ENCODE measurements at places on chromosomes 16 and 17.

DNA sequence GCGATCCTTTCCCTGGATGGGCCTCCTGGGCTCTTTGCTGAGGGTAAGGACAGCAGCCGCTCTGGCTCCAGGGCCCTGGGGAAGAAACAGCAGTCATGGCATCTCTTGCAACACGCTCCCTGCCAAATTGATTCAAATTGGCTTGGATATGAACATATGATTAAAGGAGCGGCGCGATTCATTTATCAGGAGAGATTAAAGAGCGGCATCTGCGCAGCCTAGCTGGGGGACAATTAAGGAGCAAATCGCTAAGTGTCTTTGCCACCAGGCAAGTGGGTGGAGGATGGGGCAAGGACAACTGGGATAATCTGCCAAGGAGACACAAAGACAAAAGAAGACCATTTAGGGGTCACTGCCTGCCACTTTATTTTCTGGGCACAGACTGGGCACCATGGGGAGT lies 27.8 kb downstream of the PIPOX start:
- DNase-seq = peak; percentile 81

DNA sequence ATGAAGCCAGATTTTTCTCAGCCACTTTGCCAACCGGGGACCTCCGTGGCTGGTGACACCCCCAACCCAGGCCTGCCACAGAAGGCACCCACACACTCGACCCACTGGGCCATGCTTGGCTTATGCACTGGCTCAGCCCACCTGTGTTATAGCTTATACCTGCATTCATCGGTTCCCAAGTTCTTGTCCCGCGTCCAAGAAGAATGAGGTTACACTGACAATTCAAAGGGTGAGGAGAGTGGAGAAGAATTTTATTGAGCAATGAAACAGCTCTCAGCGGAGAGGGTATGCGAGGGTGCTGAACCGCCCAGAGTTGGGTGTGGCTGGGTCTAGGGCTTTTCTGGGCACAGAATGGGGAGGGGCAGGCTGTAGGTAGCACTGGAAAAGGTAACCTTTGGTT lies 22.2 kb upstream of the CDH15 start:
- no peak for DNase-seq

- no peak for DNase-seq
Measured at GRCh38 chr17:46790216-46790615, 28.3 kb downstream of the WNT3 start.

DNA sequence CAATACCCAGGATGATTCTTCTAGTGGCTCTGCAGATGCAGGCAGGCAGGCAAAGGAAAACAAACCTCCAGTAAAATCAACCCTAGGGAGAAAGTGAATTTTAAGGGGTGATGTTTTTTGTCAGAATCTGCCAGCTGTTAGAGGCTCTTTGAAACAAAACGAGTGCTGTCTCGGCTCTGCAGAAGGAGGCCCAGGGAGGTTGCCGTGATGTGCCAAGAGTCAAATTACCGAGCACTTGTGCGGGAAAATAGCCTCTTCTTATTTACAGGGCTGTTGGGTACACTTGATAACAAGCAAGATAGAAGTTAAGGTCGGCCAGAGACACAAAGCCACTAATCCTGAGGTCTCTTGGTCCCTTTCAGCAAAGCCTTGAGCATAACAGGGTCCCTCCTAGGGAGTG lies 68.9 kb upstream of the EEF2KMT start:
- no peak for DNase-seq

GRCh38 chr16:20271893-20272292 lies 55.4 kb downstream of the GP2 start:
- DNase-seq = no peak

GRCh38 chr17:286571-286970 lies 66.0 kb downstream of the RPH3AL start:
- no peak for DNase-seq

GRCh38 chr16:11597235-11598095 lies 10.7 kb upstream of the LITAF start:
- peak; percentile 86 for DNase-seq

DNA sequence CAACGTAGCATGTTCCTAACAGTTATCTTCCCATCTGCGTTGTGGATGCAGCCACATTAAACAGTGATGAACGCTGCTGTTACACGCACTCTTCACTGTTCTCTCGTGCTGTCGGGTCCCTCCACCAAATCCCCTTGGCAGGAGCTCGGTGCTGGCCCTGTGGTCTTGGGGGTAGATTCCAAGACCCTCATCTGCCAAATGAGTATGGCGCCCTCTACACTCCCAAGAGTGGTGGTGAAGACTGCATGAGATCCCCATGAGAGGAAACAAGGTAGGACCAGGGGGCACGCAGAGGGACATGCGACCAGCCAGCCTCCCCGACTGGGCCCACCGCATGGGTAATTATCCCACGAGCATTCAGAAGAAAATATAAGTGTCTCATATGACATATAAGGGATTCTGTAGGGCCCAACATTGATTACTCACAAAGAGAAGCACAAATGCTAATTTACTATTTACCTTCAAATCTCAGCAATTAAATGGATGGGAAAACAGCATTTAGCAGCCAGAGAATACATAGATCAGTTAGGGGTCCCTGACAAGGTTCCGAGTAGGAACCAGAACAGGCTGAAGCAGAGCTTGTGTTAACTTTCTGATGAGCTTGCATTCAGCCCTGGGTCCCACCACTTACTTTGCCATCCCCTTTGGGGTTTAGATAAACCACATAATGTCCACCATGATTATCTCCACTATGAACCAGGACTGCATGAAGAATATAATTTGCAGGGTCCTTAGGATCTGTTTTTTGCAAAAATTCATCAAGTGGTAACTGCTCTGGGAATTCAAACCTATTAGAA lies 23.8 kb downstream of the LITAFD start:
- no peak for DNase-seq

DNA sequence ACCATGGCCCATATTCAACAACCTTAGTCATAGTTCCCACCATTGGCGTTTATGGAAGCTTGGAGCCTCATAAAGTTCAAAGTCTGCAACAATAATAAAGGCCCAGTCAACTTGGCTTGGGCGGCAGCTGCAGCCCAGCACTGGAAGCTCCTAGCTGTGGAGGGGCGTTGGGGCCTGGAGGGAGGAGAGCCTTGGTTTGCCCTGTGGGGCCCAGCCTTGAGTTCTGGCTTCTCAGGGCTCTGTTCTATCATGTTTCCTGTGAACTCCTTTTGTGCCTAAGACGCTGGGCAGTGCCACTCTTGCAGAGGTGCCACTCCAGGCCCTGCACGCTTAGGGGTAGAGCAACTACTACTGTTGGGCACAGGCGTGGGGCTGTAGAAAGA lies 927 bp upstream of the ENGASE start:
- no peak for DNase-seq

- DNase-seq = no peak
Measured at GRCh38 chr17:8222380-8222629, 11.9 kb upstream of the AURKB start.

GRCh38 chr17:44673893-44674292 lies 15.7 kb downstream of the CCDC43 start:
- no peak for DNase-seq

GRCh38 chr17:57557834-57558681 lies 187.0 kb downstream of the CCDC182 start:
- DNase-seq = peak; percentile 81

DNA sequence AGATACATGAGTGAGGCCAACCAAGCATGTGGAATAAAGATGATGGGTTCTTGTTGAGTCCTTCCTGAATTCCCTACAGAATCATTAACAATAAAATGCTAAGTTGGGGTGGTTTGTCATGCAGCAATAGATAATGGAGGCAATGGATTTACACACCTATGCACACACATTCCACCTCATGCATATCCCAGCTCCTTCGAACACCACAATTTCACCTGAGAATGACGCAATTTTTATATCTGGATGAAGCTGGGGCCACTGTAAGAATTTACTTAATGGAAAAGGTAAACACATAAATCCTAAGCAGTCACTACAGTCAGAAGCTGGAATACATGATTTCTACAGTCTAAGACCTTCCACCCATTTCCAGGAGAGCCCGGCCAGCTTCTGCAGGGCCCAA lies 49.8 kb upstream of the ICAM2 start:
- DNase-seq = no peak

GRCh38 chr17:64460955-64461354 lies 12.0 kb downstream of the MILR1 start:
- peak; percentile 4 for DNase-seq

GRCh38 chr16:17282247-17282646 lies 188.5 kb downstream of the XYLT1 start:
- no peak for DNase-seq

DNA sequence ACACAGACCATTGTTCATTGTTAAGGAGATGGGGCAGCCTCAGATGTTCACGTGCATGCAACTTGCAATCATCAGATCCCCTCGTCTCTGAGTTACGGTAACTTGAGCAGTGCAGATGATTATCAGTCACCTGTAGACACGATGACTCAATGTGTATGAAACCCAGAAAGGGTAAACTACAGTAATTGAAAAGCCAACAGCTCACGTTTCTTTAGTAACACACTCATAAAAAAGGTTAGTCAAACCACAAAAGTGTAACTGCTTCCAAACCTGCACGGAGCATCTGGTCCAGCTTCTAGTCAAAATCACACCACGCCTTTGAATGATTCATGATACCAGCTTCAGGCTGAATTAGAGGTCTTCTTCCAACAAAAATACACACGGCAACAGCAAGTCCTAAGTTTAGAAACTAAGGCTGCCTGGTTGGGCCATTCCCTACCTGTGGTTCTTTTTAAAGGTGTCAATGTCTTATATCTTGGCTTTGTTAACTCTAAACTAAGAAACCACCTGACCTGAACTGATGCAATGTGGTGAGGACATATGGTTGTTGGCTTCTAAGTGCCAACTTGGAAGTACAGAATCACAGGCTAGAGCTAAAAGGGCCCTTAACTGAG lies 32.3 kb downstream of the GRB7 start:
- no peak for DNase-seq

DNA sequence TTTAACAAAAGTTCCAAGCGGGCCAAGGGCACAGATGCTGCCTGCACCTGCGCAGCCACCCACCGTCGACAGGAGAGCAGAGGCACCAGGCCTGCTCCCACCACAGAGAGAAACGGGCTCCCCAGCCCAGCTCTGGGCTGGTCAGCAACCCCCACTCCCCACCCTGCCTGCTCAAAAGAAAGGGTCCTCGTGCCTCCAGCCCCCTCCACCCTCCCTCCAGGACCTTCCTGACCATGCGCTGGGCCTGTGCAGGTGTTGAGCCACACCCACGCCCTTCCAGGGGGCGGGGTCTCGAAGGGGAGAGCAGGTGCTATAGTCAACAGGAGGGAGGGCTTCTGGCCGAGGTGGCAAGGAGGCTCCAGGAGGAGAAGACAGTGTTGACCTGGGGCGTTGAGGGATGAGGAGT lies 25.3 kb downstream of the ZNF778 start:
- no peak for DNase-seq

DNA sequence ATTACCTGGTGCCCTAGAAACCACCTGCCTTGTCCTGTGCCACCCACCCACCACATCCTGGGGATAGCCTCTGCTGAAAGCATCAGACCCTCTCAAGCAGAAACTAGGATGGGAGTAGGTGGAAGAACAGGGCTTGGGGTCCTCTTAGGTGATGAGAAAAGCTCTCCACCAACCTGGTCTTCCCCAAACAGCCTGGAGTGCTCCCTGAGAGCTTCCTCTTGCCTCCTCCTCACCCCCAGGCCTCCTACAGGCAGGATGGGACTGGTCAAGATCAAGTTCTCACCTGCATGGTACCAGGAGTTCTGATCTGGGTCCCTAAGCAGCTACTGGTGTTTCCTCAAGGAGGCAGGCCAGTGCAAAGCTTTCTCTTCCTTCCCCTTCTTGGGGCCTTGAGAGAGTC lies 15.4 kb downstream of the WNT9B start:
- DNase-seq = no peak

GRCh38 chr16:27965801-27966200 lies 97.7 kb downstream of the GSG1L start:
- DNase-seq = no peak

GRCh38 chr16:82936941-82937551 lies 310.3 kb downstream of the CDH13 start:
- DNase-seq = no peak

- DNase-seq = peak; percentile 93
Measured at GRCh38 chr17:81552244-81553017, at the start of gene FAAP100. FAAP100 (minus strand) TSS chr17:81552353; CDS start chr17:81552330, 23 bp downstream.

GRCh38 chr17:8377422-8377821 lies 918 bp upstream of the KRABD2 start:
- DNase-seq = no peak

GRCh38 chr16:64924086-64924485 lies 197.8 kb downstream of the CDH11 start:
- DNase-seq = no peak

- DNase-seq = no peak
Measured at GRCh38 chr17:38466346-38467315, 38.4 kb downstream of the ARHGAP23 start.

- no peak for DNase-seq
Measured at GRCh38 chr17:8708025-8708461, 36.6 kb downstream of the CCDC42 start.

DNA sequence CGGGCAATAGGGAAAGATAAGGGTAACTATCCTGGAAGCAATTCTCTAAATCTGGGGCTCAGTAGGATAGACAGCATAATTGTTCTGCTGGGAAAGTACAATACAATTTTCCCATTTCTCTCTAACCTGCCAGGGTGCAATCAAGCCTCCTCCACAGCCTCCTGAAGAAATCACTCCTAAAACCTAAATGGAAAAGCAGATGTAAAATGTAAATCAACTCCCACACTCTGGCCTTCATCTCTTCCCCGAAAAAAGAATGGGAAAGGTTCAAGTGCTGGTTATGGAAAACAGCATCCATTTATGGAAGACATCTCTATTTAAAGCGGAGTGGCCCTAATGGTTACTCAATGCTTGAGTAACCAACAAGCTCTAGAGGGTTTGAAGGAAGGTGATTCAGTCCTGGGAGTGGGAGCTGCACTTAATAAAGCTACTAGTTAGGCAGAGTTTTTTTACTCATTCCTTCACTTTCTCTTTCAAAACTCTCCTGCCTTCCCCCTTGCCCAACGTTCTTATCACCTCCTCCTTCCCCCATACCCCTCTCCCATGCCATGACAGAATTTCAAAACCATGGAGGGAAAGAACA lies 5.1 kb downstream of the MMD start:
- no peak for DNase-seq

- DNase-seq = peak; percentile 28
Measured at GRCh38 chr17:43702637-43703036, 40.9 kb upstream of the MEOX1 start.

DNA sequence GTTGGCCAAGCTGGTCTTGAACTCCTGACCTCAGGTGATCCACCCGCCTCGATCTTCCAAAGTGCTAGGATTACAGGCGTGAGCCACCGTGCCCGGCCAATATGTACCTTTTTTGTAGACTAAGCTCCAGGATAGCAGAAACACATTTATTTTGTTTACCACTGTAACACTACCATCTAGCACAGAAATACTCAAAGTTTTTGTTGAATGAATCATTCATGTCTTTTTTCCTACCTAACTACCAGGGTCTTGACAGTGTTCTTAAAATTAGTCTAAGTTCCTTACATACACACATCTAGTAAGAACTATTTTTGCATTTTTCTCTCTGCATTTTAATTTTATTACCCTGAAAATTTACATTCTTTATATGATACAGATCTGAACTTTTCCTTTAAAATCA lies 44.4 kb downstream of the AKAP10 start:
- no peak for DNase-seq

GRCh38 chr16:25501530-25502255 lies 190.1 kb upstream of the HS3ST4 start:
- peak; percentile 7 for DNase-seq

Measured in eye (tissue), 1 donor.